Glutamatergic neuron (in vitro differentiated cells): ENCODE measurements at places on chromosomes 4 and X. TPM values are rescaled to one million over a fixed set of nuclear protein-coding genes. Genes with fewer than 3 reads are reported as not detected.

- H3K27ac ChIP-seq: no peak overlapping the region
- no peaks in the 10 kb centered on the region for H3K27me3 ChIP-seq
- no peak overlapping the region for H3K4me3 ChIP-seq
- H3K4me1 ChIP-seq: no peaks in the 10 kb centered on the region
- no peaks in the 10 kb centered on the region for H3K36me3 ChIP-seq
- no peak for DNase-seq
These were observed 281.7 kb downstream of the PPP1R2C start for GRCh38 chrX:42496239-42496638.

Gene TMEM164
- total RNA-seq: 56.6 TPM

DNA sequence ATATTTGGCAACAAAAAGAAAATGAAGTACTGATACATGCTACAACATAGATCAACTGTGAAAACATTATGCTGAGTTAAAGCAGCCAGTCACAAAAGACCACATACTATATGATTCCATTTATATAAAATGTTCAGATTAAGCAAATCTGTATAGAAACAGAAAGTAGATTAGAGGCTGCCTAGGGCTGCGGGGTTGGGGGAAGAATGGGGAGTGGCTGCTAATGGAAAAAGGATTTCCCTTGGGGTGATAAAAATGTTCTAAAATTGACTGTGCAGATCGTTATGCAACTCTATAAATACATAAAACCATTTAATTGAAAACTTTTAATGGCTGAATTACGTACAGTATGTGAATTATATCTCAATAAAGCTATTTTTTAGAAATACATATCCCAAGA, 46.8 kb downstream of the NEK1 start:
- peak overlapping the region; percentile 35 for H3K4me3 ChIP-seq
- H3K4me1 ChIP-seq: peaks cover 17% of the 10 kb centered on the region

DNA sequence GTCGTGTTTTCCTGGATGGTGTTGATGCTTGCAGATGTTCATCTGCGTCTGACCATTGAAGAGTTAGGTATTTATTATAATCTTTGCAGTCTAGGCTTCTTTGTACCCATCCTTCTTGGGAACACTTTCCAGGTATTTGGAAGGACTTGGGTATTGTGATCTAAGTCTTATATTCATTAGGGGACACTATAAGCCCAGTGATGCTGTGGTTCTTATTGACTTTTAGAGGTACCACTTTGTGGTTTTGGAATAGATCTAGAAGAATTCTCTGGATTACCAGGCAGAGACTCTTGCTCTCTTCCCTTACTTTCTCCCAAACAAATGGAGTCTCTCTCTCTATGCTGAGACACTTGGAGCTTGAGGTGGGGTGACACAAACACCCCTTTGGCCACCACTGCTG, 41.6 kb downstream of the AFM start:
- no peaks in the 10 kb centered on the region for H3K36me3 ChIP-seq
- DNase-seq: no peak
- no peaks in the 10 kb centered on the region for H3K4me1 ChIP-seq
- H3K27ac ChIP-seq: no peak overlapping the region
- no peaks in the 10 kb centered on the region for H3K27me3 ChIP-seq

DNA sequence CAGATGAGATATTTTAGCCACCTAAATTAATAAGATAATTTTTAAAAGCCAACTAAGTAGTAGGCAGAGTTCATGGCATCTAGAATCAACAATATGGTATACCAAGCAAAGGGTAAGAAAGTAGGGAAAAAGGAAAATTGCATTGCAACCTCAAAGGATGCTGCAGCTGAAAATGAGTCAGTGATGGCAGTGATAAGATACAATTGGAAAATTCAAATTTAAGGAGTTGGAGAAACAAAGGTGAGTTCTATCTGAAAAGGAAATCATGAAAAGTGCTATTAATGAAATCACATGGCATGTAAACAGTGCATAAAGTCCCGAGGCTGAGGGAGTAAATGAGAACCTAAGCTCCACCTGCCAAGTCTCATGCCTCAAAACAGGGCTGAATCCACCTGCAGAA, 33.9 kb downstream of the SHROOM4 start:
- H3K27me3 ChIP-seq: no peaks in the 10 kb centered on the region
- H3K36me3 ChIP-seq: no peaks in the 10 kb centered on the region
- H3K4me3 ChIP-seq: no peak overlapping the region
- no peaks in the 10 kb centered on the region for H3K4me1 ChIP-seq
- no peak for DNase-seq

Gene POU3F4
- 1.8 TPM for total RNA-seq

DNA sequence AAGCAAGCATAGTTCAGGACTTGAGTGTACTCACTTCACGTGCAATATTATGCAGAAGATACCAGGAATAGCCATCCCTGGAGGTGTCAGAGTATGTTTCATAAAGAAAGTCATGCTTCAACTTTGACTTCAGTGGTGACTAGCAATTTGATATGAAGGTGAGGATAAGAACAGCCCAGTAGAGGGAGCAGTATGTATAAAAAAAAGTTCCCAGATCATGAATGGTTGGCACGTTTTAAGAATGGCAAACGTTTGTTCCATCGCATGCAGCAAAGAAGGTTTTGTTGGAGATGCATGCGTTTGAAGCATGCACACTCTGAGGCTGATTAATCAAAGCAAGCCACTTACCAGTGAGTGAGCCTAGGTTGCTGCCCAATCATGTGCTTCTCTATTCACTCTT, 33.5 kb upstream of the SLITRK4 start:
- H3K36me3 ChIP-seq: no peaks in the 10 kb centered on the region
- H3K27me3 ChIP-seq: no peaks in the 10 kb centered on the region
- peaks cover 3% of the 10 kb centered on the region for H3K4me1 ChIP-seq

DNA sequence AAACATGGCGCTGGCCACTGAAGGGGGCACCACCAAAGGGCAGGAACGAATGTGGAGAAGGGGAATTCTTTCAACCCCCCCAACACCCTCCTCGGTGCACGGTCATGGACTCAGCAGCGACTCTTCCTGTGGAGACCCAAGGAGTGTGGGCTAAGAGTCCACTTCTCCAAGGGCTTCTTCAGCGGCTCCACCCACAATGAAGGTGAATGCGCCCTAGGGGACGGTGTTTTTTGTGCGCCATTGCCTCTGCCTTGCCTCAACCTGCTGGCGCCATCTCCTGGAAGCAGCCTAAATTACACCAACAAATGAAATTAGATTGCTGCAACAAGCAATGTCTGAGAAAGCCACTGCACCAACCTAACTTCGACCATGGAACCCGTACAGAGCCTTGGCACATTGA, 169.2 kb upstream of the MAGEB18 start:
- H3K27ac ChIP-seq: no peak overlapping the region
- H3K4me1 ChIP-seq: no peaks in the 10 kb centered on the region
- no peaks in the 10 kb centered on the region for H3K36me3 ChIP-seq

DNA sequence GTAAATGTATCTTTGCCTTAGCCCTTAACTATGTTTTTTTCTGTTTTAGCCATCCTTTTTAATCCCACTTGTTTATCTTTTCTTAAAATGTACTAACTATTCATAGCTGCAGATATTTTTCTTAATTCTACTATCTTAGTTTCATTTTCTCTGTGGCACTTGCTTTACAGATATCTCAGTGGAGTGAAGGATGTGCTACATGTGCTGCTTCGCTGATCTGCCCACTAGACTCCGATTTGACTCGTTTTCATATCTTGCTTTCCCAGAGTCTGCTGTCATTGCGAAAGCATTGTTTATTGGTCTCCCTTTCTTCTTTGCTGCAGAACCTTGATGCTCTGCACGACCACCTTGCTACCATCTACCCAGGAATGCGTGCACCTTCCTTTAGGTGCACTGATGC, 30.6 kb downstream of the GUCY1B1 start:
- H3K36me3 ChIP-seq: no peaks in the 10 kb centered on the region
- no peak overlapping the region for H3K4me3 ChIP-seq
- no peaks in the 10 kb centered on the region for H3K4me1 ChIP-seq

- H3K4me3 ChIP-seq: no peak overlapping the region
- H3K36me3 ChIP-seq: no peaks in the 10 kb centered on the region
- H3K4me1 ChIP-seq: peaks cover 1% of the 10 kb centered on the region
- no peak for DNase-seq
- H3K27me3 ChIP-seq: no peaks in the 10 kb centered on the region
- H3K27ac ChIP-seq: no peak overlapping the region
These were observed 21.0 kb downstream of the SAT1 start for GRCh38 chrX:23803931-23804381.

DNA sequence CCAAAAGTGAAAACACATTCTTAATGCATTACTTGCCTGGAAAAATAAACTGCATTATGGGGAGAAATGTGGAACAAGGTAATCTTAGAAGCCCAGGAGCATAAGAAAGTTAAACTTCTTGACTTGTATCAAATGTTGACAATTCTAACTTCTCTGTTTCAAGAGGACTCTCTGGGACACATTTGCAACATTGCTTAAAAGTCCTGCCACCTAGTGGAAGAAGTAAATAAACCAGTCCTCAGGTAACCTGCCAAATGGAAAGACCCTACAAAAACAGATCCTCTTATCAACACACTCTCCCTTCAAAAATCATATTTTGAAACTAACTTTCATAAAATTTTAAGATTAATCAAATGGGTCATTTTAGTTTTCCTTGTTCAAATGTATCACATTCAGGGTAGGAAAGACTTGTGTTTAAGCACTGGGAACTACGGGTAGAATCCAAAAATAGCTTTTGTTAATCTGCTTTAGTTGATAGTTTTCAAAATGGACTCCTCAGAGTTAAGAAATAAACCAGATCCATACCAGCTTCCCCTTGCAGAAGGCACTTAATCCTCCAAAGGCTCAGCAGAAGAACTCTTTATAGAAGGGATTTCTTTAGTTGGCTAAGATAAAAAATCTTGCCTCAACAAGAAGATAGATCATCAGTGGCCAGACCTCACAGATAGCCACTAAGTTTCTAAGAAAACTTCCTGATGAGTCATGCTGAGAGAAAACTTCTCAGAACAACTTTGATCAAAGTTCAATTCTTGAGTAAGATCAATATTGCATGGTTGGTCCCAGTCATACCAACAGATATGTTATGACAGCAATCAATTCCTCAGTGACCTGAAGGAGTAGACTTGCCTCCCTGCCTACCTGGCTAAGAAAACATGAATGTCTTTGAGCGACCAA, 141.7 kb downstream of the HHIP start:
- DNase-seq: no peak
- H3K27me3 ChIP-seq: no peaks in the 10 kb centered on the region
- no peak overlapping the region for H3K4me3 ChIP-seq
- H3K4me1 ChIP-seq: no peaks in the 10 kb centered on the region

DNA sequence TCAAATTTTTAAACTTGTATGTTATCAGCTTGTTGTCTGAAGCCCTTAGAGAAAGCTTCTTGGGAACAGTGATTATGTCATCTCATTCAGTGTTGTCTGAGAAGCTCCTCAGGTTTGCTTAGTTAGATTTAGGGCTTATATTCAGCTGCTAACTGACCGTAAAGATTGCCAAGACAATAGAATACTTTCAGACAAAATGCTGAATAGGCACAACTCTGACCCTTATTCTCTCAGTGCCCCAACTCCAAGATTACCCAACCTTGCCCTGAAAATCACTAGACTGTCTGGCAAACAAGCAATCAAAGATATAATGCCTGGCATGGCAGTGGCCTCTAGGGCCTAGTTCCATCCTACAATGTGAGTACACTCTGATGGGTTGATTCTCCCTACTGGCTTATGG, 950.5 kb upstream of the HS3ST1 start:
- no peak overlapping the region for H3K4me3 ChIP-seq
- DNase-seq: no peak
- no peaks in the 10 kb centered on the region for H3K4me1 ChIP-seq
- no peak overlapping the region for H3K27ac ChIP-seq

Gene GAGE13
- not detected for total RNA-seq

DNA sequence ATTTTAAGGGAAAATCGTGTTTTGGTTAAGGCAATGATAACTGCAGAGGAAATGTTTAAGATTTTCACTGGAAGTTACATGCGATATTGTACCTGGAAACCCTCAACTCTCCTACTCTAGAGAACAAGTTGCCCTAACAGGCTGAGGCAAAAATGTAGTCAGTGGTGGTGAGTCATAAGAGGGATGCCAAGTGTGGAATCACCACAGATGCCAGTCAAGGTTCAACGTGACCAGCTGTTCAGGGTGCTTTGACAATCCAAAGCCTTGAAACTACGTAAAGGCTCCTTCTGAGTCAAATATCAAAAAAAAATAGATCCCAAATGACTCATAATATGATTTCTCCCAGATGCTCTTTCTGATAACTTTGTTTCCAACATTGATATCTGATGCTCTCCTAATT, 77.9 kb upstream of the AFF2 start:
- DNase-seq: no peak
- H3K27ac ChIP-seq: no peak overlapping the region
- H3K36me3 ChIP-seq: no peaks in the 10 kb centered on the region
- no peak overlapping the region for H3K4me3 ChIP-seq
- no peaks in the 10 kb centered on the region for H3K4me1 ChIP-seq

Gene WAS
- 2.6 TPM for total RNA-seq
